ENCODE measurements at places on chromosomes 1 and 21.
A peak's percentile ranks its signal among the peaks of the same experiment; 100 is the strongest.

DNA sequence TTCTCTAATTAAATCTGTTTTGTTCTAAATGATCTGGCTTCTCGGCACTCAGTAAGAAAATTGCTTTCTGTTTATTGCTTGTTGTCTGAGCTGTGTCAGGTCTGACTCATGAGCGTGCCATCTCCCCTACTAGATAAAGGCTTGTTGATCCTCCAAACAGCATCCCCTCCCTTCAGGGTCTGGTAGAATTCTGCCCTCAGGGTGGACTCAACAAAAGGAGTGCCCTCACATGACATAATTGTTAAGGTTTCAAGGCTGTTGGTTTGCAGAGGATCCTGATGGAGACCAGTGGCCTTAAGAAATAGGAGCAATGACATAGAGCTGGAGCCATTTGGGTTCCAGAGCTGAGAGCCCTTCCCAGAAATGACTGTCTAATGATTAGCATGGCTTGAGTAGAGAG, 36.0 kb upstream of the ATP2B4 start:
- DNase-seq: peak; percentile 88

DNA sequence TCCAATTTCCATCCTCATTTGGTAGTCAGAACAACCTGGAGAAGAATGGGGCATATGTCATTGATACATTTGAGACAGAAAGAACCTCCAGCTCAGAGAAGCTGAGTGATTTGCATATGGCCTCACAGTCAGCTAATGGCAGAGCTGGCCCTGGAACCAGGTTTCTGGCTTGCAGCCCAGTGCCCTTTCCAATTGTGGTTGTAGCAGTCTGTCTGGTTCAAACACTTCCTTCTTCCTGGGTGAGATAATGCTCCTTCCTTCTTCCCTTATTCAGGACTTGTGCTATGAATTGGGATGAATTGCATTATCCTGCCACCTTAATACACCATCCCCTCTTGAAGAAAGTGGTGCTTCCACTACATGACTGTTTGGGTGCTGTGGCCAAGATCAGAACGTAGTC, 24.2 kb downstream of the SLC5A9 start:
- no peak for DNase-seq

- peak; percentile 33 for DNase-seq
These were observed 33.8 kb upstream of the RPL11 start for GRCh38 chr1:23657659-23658275.

DNA sequence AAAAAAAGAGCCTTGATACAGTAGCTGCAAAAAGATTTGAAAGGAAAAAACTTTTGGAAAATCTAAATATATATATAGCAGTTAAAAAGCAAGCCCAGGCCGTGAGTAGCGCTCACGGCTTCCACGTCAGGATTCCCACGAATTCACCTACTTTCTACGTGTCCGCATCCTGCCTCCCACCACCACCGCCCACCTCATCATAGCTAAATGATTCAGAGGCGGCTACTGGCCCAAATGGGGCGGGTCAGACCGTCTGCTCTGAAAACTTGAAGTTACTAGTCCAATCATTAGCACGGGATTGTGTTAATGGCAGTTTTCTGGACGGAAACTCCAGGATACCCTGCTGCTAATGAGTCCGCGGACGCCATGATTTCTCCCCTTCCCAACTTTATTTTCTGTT, 1.3 kb upstream of the CCSAP start:
- no peak for DNase-seq

- DNase-seq: no peak
These were observed 1532.7 kb upstream of the TPTE start for GRCh38 chr21:8988696-8989095.

- DNase-seq: no peak
These were observed 3.1 kb upstream of the SH2D5 start for GRCh38 chr1:20735581-20736111.
